ENCODE measurements at places on chromosomes 1 and 21.

- DNase-seq, result no peak
Observed at GRCh38 chr1:65207317-65207716, 59.3 kb downstream of the AK4 start.

DNA sequence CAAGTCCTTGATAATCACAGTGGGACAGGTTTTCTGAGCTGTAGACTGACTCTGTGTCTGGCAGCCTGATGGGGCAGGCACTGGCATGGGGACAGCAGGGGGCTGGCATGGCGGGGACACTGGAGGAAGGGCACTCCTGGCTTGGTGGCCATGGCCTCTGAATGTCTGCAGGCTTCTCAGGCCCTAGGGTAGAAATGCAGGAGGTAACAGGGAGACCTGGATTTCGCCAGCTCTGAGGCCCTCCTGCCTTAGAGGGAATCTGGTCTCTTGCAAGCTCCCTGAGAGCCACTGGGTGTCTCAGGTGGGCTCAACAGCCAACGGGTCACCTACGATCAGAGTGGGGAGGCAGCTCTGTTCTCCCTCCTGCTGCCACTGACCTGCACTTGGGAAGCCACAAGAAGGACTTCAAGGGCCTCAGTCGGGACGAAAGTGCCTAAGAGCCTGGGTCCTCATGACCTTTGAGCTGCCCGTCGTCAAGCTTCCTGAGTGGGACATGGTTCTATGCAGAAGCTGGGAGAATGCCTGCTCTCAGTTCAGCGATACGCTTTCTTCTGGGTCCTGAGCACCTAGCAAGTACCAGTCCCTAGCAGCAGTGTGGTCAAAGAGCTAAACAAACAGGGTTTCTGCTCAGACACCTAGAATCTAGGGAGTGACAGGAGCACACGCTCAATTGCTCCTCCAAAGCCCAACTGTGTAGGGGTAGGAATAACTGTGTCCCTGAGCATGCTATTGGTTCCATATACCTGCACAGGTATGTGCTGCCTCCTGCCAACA lies 569.0 kb downstream of the PTPRU start:
- DNase-seq, result no peak

- no peak for DNase-seq
Observed at GRCh38 chr1:75310067-75310466, 175.9 kb downstream of the LHX8 start.

DNA sequence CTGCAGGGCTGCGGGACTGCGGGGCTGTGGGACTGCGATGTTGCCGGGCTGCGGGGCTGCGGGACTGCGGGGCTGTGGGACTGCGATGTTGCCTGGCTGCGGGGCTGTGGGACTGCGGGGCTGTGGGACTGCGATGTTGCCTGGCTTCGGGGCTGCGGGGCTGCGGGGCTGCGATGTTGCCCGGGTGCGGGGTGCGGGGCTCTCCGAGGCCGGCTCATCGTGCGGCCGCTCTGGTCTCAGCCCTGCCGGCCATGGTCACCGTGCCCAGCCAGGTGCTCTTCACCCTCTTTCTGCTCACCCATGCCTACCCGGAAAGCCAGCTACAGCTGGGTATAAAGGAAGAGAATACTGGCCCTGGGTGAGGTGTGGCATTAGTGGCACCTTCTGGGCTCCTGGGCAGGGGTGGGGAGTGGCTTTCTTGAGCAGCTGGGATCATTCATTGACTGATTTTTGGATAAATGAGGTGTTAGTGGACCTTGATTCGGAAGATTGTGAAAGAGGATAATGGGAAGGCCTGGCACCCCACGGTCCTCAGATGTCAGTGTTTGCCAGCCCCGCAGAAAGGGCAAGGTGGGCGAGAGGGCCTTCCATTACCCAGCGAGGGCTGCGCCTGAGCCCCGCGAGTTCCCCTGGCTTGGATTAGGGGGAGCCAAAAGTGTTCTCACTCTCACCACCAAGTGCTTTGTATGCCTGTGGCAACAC lies 36.3 kb downstream of the COQ8A start:
- no peak for DNase-seq

GRCh38 chr1:41322835-41323234 lies 38.4 kb upstream of the FOXO6 start:
- peak; percentile 22 for DNase-seq

- DNase-seq, result no peak
Observed at GRCh38 chr1:209692296-209692695, 12.3 kb upstream of the HSD11B1 start.

- DNase-seq, result no peak
Observed at GRCh38 chr1:109298666-109299557, 7.9 kb downstream of the MYBPHL start.

DNA sequence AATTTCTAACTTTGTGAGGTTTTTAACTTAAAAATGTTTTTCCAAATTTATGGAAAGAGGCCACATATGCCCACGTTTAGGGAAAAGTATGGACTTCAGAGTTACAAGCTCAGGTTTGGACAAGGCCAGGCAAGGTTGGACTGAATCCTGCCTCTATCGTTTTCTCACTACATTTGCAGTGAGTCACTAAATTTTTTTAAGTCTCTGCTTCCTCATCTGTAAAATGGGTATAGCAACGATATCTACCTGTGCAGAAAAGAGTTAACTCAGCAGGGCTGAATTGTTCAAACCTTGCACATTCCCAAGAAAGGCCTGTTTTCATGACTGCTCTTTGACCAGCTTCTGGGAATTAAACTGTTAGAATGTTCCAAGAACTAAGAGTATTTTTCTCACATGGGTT lies 159.1 kb downstream of the LTN1 start:
- no peak for DNase-seq

GRCh38 chr1:36352125-36352909 lies 28.9 kb upstream of the EVA1B start:
- no peak for DNase-seq
